ENCODE measurements at places on chromosomes 3 and 15. TPM values are rescaled to one million over a fixed set of nuclear protein-coding genes. Genes with fewer than 3 reads are reported as not detected.

The GCSAM gene
- 247 TPM for total RNA-seq

The CRABP1 gene
- total RNA-seq, result not detected

The MASP1 gene
- not detected for total RNA-seq

GRCh38 chr3:126463521-126463920 lies 12.2 kb downstream of the ZXDC start:
- DNase-seq, result no peak

DNA sequence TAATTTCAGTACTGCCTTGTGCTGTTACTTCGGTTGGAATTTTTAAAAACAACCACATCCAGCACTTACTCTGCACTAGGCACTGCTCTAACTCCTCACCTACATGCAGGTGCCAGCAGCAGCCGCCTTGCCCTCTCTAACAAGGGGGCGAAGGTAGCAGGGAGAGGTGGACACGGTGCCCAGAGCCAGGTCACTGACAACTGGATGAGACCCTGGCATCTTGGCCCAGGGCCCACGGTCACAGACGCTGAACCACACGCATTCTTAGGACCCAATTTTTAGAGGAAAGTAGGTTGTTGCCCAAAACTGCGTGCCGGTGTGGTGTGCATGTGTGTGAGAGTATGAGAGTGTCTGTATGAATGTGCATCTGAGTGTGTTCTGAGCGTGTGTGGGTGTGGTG lies 63.4 kb upstream of the GATA2 start:
- DNase-seq, result no peak

The PRKCD gene
- 91.6 TPM for total RNA-seq

GRCh38 chr15:35514759-35515158 lies 31.2 kb downstream of the DPH6 start:
- DNase-seq, result no peak

The NUP210 gene
- total RNA-seq, result 232 TPM

The SGO1 gene
- 38.8 TPM for total RNA-seq

GRCh38 chr3:27342267-27342666 lies 26.9 kb downstream of the NEK10 start:
- DNase-seq, result no peak

The SOX14 gene
- not detected for total RNA-seq

The HRG gene
- total RNA-seq, result not detected

DNA sequence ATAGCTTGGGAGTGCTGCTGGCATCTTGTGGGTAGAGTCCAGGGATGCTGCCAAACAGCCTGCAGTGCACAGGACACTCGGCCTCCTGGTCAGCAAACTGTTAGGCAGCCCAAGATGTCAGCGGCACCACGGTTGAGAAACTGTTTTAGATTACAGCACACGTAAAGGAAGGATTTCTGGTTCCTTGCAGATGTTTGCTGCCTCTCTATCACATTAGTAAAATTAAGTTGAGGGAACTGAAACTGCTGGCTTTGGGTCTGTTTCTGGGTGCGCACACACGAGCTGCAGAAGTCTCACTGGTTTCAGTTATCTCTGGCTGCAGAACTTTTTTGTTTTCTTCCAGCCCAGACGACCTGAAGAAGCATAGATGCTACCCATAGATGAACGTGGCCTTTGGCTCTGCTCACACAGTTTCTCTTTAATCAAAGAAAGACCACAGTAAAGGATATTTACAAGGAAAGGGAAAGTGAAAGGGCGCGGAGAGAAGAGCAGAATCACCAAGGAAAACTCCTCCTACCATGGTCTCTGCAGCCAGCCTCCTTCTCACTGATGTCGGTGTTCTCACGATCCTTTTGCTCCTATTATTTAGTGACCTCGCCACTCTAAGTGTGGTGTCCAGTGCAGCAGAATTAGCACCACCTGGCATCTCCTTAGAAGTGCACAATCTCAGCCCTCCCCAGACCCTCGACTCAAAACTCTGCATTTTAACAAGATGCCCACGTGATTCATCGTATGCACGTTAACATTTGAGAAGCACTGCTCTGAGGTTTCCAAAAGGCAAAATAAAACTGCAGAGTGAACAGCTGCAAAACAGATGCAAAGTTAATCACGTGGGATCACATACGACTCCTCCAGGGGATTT lies 50.6 kb upstream of the AKAP13 start:
- peak; percentile 95 for DNase-seq

The PSTPIP1 gene
- total RNA-seq, result 23.6 TPM

Data from OCI-LY7 (cell line).